HT1080 (cell line): ENCODE measurements at places on chromosomes 12 and 14. TPM values are rescaled to one million over a fixed set of nuclear protein-coding genes. Genes with fewer than 3 reads are reported as not detected.

DNA sequence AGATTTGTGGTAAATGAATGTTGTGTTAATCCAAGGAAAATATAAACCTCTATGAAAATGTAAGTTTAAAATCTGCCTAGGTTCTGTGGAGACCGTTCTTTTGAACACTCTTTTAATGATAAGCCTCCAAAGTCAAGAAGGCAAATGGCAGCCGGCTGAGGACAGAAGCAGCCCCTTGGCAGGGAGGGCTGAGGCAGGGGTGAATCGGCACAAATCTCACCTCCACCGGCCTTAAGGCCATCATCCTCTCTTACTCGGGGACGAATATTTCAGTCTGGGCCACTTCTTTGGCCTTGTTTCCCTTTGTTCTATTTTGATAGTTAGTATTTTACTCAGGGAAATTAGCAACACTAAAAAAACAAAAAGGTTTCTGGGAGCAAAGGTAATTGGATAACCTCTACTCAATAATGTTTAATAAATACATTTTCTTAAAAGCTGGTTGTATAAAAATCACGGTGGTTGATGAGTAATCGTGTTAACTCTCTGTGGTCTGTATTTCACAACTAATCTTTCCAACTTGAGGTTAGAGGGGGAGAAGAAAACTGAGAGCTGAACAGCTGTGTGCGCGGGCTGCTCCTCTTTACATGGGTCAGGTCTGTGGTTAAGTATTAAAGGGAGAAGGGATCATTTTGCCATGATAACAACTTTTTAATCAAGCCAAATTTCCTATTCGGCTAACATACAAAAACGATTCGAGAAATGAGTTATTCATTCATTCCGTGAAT lies 18.6 kb downstream of the LGMN start:
- DNase-seq, result peak; percentile 91

DNA sequence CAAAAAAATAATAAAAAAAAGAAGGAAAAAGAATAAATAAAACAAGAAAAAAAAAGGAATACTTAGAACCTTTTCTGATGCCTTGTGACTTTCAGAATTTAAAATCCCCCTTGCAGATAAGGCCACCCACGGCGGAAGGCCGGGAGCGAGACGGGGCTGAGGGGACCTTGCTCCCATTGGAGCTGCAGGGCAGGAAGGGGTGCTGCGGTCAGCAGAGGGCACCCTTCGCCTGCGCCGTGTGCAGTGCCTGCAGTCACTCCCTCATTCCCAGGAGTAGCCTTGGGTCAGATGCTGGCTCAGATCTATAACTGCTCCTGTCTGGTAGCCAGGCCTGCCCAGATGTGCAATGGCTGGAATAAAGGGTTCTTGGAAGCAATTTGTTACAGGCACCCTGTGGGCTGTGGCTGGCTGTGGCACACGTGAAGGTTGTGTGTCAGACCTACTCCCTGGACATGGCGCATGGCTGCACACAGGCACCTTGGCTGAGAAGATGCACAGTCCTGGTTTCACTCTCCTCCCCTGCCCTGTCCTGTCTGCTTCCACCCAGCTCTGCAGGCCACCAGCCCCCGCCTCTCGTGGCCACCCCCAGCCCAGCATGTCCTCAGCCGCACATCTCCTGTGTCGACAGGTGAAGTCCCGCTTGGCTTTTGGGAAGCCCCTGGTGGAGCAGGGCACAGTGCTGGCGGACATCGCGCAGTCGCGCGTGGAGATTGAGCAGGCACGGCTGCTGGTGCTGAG lies 13.4 kb upstream of the ALDH2 start:
- peak; percentile 38 for DNase-seq

The MAGOHB gene
- 86.5 and 97.5 TPM in 2 replicates for total RNA-seq

GRCh38 chr12:7834701-7835100 lies 38.0 kb downstream of the SLC2A14 start:
- no peak for DNase-seq

GRCh38 chr14:79331830-79332229 lies 879.5 kb downstream of the DIO2 start:
- no peak for DNase-seq

DNA sequence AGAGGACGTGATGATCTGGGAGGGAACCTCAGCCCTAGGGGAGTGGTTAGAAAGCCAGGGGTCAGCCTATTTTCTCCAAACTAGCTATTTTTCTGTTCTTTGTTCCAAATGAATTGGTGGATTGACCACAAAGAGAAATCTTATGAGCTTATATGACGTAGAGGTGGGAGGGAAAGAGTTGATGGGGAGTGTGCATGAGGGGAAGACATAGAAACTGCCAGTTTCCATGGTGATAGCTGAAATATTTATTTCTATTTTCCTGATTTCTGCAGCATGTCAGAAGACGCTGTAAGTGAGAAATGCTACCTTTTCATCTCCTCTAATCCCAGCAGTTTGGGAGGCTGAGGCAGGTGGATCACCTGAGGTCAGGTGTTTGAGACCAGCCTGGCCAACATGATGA lies 51.4 kb upstream of the CISTR start:
- no peak for DNase-seq

GRCh38 chr12:70660620-70661219 lies 23.5 kb upstream of the PTPRB start:
- DNase-seq, result peak; percentile 96

GRCh38 chr12:92505254-92506231 lies 197.2 kb upstream of the PLEKHG7 start:
- DNase-seq, result no peak

GRCh38 chr12:20188930-20189653 lies 179.2 kb upstream of the PDE3A start:
- no peak for DNase-seq

The UBR7 gene
- 103 and 116 TPM in 2 replicates for total RNA-seq

DNA sequence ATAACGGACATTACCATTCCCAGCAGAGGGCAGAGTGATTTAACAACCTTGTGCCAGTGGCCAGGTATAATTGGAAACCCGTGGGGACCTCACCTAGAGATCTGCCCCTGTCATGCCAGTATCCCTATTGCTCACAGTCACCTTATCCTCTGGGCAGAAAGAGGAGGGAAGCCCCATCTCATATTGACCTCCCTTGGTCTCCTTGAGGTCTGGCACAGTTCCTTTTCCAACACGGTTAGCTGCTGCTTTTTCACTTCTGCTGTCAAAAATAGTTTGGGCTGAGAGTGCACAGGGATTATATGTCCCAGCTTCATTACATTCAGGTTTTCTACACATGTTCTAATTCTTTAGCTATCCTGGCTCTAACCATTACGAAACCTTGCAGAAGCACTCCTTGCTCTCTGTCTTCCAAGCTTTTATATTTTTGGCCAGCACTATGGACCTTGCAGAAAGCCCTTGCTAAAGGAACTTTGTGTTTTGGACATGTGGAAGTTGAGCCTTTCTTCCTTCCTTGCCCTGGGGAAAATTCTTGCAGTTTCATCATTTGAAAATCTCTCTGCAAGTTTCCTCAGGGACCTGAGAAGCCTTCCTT lies 111.7 kb upstream of the MIS18BP1 start:
- DNase-seq, result no peak

The GMPR2 gene
- 92.5 and 107 TPM in 2 replicates for total RNA-seq

DNA sequence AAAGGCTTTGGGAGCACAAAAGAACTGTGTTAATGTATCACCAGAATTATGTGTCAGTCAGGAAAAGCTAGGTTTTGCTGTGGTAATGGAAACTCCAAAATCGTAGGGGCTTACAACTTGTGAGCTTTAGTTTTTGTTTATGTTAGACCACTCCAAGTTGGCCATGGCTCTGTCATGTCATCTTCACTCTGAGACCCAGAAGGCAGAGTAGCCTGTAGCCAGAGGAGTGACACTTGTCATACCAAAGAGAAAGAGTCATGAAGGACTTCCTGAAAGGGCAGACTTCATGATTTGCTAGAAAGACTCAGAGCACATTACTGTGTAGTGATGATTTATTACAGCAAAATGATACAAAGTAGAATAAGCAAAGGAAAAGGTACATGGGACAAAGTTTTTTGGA lies 133.6 kb upstream of the SSTR1 start:
- no peak for DNase-seq

DNA sequence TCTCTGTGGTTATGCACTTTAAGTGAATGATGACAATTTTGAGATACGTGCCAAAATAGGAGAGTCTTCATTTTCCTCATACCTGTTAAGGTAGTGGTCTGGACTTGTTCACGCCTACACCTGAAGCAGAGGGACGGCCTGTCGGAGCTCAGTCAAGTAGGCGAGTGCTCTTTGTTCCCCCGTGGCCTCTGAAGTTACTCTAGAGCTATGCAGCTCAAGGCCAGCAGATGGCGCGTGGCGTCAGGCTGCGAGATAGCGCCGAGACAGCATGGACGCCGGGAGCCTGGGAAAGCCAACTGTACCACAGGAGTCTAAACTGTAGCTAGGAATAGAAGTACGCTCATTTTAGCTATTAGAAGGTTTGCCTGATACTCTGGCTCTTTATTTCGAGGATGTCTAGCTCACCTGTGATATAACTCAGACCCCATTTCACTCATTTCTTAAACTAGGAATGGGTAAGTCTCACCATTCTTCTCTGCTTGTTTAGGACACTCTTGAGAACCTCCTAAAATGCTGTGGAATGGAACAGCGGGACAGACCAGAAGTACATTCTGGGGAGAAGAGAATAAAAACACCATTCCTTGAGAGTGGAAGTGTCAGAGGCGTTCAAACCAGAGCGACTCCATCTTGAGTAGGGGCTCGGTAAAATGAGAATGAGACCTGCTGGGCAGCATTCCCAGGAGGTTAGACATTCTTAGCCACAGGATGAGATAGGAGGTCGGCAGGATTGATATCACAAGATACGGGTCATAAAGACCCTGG lies 267.4 kb upstream of the HMGA2 start:
- DNase-seq, result peak; percentile 66

- no peak for DNase-seq
Observed at GRCh38 chr14:21527318-21527679, 1.2 kb upstream of the SALL2 start.

DNA sequence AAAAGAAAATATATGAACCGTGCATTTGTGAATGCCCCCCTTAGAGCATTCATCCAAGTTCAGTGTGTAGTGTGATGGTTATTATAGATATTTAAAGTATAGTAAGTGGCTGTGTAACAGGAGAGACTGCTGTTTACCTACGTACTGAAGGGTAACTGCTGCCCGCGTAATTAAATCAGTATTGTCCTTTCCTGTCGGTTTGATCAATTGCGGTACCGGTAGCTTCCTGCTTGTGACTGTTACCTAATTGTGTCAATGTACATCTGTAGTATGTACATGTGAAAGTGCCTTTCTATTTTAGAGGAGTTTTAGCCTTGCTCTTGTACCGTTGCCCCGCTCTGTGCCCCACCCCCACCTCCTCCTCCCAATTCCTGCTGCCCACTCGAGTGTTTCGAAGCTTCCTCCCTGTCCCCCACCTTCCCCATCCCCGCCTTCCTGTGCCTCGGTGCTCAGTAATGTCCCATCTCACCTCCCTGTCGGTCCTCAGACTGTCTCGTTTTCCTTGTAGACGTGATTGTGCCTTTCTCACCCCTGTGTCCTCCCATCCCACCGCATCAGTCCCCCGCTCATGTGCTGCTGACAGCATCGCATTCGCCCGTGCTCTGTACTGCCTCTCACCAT lies 75.0 kb downstream of the KICS2 start:
- no peak for DNase-seq

The TMPRSS12 gene
- not detected in 2 replicates for total RNA-seq

- DNase-seq, result peak; percentile 91
Observed at GRCh38 chr12:110312581-110313360, 31.7 kb downstream of the ATP2A2 start.

The NFE2 gene
- total RNA-seq, result 0.06 TPM in 1 of 2 replicates, not detected in the other

The SYT1 gene
- total RNA-seq, result 0.10 and 0.63 TPM in 2 replicates

The CACNB3 gene
- total RNA-seq, result 13.3 and 15.1 TPM in 2 replicates

GRCh38 chr12:50105913-50106450 lies 2.2 kb downstream of the GPD1 start:
- DNase-seq, result no peak

DNA sequence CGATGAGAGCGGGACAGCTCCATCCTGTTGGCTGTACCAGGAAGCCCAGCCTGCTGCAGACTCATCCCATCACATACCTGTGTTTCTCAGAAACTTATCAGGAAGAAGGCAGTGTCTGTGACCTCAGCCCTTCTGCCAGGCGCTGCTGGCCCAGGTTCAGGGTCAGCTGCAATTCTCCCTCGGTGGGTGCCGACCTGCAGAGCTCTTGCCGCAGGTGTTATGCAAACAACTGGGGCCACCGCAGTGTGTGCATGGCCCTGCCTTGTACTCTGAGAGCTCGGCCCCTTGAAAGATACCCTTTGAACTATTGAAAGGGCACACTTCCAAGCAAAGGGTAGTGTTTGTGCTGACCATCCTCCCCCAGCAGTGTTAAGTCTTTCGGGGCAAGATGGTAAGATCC lies 322.2 kb upstream of the DIO3 start:
- DNase-seq, result no peak

DNA sequence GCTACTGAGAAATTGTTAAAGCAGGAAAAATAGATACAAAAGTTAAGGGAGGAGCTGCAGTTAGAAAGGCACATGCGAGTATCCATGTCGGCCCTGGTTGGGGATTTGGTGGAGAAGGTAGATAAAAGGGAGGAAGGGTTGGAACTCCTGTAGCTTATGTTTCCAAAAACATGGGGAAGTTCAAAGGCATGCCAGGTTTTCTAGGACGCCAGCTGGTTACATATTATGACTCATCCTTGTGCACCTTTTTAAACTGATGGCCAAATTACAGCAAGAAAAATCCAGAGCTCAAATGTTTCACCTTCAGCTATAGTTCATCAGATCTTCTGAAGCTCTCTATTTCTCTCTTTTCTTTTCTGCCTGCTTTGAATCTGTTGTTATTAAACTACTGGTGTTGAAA lies 13.2 kb upstream of the MAP4K5 start:
- DNase-seq, result no peak

The SERPINA1 gene
- 0.58 and 1.4 TPM in 2 replicates for total RNA-seq

GRCh38 chr14:106530423-106531107 lies 1004.2 kb downstream of the TMEM121 start:
- peak; percentile 38 for DNase-seq

The ESR2 gene
- 0.10 TPM in 1 of 2 replicates, not detected in the other for total RNA-seq

The SLC7A8 gene
- total RNA-seq, result 0.06 and 0.50 TPM in 2 replicates

GRCh38 chr14:94009767-94010166 lies 12.7 kb downstream of the CCDC197 start:
- DNase-seq, result peak; percentile 67

The MDP1 gene
- 10.6 and 12.3 TPM in 2 replicates for total RNA-seq

- peak; percentile 32 for DNase-seq
Observed at GRCh38 chr12:72282721-72283120, 10.6 kb downstream of the TRHDE start.

DNA sequence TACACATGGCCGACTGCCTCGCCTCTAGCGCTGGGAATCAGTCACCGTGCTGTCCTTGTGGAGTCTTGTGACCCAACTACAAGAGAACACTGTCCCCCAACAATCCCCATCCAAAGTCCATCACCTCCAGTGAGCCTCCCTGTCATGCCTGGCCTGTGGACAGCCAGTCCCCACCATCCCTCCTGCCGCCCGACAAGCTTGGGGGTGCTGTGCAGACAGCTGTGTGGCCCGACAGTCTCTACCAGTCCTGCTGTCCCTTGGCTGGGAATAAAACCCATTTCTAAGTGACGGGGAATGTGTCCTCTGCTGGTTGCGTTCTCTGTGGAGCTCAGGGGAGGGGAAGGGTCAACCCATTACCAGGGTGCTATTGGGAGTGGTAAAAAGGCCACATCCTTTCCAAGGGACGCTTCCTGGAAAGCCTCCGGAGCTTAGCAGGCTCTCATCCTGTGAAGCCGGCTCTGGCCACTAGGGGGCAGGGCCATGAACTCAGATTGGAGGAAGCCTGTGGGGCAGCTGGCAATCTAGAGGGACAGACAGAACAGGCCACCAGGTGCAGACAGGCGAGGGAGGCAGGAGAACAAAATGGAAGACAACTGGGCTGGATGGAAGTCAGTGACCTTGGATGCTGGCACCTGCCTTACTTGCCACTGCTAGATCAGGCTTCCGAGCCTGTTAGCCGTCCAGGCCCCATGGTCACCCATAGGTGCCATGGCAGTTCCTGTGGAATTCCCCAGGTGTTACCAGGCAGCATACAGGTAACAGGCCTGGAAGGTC lies 12.0 kb upstream of the BLTP3B start:
- peak; percentile 55 for DNase-seq
